ENCODE measurements at places on chromosomes 16 and 17.

DNA sequence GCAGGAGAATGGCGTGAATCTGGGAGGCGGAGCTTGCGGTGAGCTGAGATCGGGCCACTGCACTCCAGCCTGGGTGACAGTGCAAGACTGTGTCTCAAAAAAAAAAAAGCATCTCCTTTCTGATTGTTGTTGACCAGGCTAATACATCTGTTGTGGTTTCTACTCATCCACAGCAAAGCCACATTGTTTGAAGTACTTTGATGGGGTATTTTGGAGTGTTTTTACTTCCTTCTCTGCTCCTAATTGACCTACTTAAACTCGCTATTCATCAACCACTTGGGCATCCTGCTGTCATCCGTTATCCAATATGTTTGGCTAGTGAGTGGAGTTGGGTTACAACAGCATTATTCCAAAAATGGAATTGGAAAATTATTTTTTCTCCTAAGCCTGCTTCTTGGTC, 3.5 kb upstream of the CDC27 start:
- no peak for DNase-seq

- no peak for DNase-seq
Observed at GRCh38 chr16:1543085-1543896, 9.8 kb downstream of the TMEM204 start.

DNA sequence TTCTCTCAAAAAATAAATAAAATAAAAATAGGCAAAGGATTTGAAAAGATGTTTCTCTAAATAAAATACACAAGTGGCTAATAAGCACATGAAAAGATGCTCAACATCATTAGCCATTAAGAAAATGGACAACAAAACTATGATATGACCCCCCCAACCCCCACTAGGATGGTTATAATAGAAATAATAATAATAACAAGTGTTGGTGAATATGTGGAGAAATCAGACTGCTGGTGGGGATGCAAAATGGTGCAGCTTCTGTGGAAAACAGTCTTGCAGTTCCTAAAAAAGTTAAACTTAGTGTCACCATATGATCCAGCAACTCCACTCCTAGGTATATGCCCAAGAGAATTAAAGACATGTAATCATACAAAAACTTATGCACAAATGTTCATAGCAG, 9.0 kb upstream of the MYCBPAP start:
- no peak for DNase-seq

- DNase-seq: no peak
Observed at GRCh38 chr17:34163123-34163522, 92.0 kb upstream of the CCL2 start.

- DNase-seq: no peak
Observed at GRCh38 chr17:33847900-33848299, 407.2 kb upstream of the CCL2 start.

GRCh38 chr17:36117505-36118382, 14.1 kb downstream of the CCL4 start:
- DNase-seq: no peak

- DNase-seq: no peak
Observed at GRCh38 chr16:57503366-57503765, 17.1 kb upstream of the DOK4 start.

DNA sequence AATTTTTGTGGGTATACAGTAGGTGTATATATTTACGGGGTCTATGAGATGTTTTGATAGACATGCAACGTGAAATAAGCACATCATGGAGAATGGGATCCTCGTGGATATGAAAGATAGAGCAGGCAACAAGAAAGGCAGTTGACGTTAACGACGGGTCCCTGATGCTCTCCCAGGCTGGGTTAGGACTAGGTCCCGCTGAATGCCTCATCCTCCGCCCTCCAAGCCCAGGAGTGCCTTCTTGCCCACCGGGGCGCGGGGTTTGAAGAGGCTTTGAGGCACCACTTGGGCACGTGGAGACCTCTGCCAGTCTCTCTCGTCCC, 9.5 kb upstream of the ZFP90 start:
- DNase-seq: no peak

GRCh38 chr17:71163121-71163812, 957.6 kb upstream of the SOX9 start:
- DNase-seq: no peak

DNA sequence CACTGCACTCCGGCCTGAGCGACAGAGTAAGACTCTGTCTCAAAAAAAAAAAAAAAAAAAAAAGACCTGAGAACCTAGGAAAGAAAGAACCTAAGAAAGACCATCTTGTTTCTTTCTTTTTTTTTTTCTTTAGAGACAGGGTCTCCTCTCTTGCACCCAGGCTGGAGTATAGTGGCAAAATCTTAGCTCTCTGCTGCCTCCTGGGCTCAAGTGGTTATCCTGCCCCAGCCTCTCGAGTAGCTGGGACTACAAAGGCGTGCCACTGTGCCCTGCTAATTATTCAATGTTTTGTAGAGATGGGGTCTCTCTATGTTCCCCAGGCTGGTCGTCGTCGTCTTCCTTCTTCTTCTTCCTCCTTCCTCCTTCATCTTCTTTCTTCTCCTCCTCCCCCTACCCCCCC, 7.8 kb upstream of the BIRC5 start:
- DNase-seq: no peak

GRCh38 chr16:88552815-88553214, 17.4 kb upstream of the ZC3H18 start:
- no peak for DNase-seq

DNA sequence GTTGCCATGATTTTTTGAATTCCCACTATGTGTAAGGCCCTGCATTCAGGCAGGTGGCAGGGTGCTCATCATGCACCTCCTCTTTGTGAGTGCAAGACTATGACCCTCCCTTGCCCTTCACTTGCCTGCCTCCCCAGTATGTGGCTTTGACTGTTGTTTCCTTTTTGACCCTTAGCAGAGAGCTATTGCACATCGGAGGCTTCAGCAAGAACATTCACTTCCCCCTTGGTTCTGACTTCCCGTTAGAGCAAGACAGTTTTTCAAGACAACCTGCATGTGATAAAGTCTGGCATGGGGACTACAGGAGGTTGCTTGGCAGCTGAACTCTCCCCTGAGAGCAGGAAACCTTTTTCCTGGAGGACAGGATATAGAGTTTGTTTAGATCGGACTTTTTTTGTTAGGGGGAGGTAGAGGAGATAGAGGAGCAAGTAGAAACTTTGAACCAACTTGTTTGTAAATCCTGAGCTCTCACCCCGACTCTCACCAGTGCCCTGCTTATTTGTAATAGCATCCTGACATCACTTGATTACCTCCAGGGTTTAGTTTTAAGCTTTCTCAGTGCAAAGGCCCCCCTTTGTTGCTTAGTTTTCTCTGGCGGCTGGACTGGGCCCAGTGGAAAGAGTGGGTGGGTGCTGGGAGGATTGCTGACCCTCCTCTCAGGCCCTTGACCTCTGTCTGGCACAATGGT, 34.3 kb downstream of the LIMD2 start:
- DNase-seq: no peak

GRCh38 chr17:69997332-69997731, 77.7 kb upstream of the KCNJ16 start:
- DNase-seq: no peak

DNA sequence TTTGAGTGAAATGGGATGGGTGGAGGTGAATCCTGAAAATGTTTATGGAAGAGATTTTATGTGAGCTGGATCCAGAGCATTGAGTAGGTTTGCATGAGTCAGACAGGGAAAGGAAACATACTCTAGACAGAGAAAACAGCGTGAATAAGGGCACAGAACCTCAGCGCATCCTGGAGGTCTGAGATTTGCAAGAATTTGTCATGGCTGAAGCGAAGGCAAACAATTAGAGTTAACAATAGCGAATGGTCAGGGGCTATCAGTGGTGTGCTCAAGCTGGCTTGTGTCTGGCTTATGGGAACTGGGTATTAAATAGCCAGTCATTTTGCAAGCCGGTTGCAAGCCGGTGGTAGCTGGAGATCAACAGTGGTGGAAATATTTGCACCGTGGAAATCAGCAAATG, 36.4 kb downstream of the MAP2K6 start:
- DNase-seq: no peak

DNA sequence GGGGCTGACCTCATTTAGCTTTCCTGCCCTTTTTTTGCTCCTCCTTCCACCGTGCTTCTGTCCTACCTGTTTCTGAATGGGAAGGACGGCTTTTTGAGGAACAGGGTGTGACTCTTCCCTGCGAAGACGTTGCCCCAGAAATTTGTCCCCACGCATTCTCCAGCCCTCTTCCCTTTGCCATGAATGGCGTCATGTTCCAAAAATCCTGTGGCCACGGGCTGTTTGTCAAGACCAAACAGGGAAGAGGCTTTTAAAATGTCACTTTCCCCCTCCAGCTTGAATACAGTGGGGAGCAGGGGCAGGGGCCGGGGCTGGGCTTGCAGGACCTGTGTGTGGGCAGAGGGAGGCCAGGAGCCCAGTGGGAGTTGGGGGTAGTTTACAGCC, 13.9 kb downstream of the MPRIP start:
- DNase-seq: no peak

GRCh38 chr17:50180111-50180510, 14.3 kb downstream of the SGCA start:
- no peak for DNase-seq

- no peak for DNase-seq
Observed at GRCh38 chr17:15268461-15268860, 3.3 kb upstream of the PMP22 start.

All from dorsolateral prefrontal cortex (tissue), 122 donors.